ENCODE measurements at places on chromosomes 1 and 21.

GRCh38 chr1:231612393-231613089 is 14.0 kb upstream of the DISC1 start:
- peak; percentile 18 for DNase-seq

DNA sequence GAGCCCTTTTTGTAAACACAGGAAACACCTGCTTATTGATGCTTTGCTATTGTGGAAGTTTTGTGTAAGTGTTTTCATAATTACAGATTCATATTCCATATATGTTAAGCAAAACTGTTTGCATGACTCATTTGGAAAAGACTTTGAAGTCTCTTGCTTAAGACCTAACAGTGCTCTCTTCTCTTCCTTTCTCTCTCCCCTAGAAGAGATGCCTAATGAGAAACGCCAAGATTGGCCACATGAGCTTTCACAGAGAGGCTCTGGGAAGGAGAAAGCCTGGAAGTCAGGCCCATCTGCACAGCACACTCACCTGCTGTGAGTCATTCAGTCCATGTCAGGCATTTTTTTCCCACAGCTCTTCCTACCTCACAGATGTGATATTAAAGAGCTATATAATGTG is 101.6 kb upstream of the PALMD start:
- no peak for DNase-seq

GRCh38 chr21:33998809-33999208 is 74.6 kb upstream of the MRPS6 start:
- DNase-seq: no peak

- no peak for DNase-seq
Observed at GRCh38 chr1:233629305-233629935, 15.5 kb downstream of the KCNK1 start.

- no peak for DNase-seq
Observed at GRCh38 chr1:9825093-9826074, 1.6 kb upstream of the CLSTN1 start.

DNA sequence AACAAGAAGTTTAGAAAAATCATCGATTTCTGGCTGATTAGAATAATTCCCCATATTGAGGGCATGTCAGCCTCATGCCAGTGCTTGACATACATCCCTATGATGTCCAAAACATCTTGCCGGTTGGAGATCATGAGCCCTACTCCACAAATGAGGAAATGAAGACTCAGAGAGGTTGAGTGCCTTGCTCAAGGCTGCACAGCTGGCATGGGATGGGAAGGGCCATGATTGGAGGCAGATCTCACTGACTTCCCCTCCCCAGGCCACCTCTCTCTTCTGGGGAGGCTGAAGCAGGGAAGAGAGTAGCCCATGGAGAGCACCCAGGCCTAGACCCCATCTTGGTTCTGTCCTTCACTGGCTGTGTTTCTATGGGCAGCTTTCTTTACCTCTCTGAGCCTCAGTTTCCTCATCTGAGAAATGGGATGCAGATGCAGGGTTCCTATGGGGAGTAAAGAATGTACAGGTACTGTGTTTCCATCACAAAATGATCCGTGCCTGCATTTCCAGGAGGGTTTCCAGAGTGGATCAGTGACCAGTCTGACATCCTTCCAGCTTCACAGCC is 145.7 kb downstream of the SYF2 start:
- no peak for DNase-seq

- DNase-seq: no peak
Observed at GRCh38 chr1:203055161-203055799, 29.0 kb downstream of the PPFIA4 start.

DNA sequence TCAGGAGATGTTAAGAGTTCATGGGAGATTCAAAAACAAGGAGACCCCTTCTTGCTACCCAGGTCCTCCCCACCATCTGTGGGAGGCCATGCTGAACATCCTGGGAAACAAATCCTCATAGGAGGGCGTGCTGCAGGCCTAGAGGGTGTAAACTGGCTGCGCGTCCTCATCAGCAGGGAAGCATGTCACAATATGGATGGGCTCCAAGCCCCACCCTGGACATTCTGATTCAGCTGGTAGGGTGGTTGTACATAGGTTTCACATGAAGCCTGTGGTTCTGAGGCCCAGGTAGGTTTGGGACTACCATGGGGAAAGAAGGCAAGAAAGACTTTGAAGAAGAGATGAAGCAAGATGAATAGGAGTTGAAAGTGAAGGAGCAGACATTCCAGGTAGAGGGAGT is 44.6 kb upstream of the IFNLR1 start:
- DNase-seq: no peak

GRCh38 chr1:94032637-94033036 is 88.3 kb downstream of the ABCA4 start:
- DNase-seq: no peak

- DNase-seq: no peak
Observed at GRCh38 chr1:163656095-163656759, 334.5 kb downstream of the NUF2 start.

- no peak for DNase-seq
Observed at GRCh38 chr1:40224040-40224439, 23.7 kb upstream of the TMCO2 start.

GRCh38 chr21:41561701-41562100 is 53.7 kb upstream of the TMPRSS2 start:
- no peak for DNase-seq

DNA sequence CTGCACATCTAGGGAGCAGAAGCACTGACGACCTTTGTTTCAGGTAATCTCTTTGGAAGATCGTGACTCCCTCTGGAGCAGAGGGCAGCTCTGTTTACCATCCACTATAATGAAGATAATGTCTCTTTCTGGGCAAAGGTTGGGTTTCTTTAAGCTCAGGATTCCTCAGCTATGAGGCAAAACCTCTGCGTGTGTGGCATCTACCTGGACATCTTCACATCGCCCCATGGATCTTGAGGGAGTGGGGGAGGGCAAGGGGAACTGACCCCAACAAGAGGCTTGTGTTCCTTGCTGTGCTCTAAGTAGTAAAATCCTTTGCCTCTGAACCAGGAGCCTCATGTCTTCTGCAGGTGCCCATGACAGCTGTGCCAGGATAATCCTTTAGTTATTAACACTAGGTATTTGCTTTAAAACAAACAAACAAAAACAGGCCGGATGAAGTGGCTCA is 19.6 kb downstream of the SPATA45 start:
- DNase-seq: no peak

DNA sequence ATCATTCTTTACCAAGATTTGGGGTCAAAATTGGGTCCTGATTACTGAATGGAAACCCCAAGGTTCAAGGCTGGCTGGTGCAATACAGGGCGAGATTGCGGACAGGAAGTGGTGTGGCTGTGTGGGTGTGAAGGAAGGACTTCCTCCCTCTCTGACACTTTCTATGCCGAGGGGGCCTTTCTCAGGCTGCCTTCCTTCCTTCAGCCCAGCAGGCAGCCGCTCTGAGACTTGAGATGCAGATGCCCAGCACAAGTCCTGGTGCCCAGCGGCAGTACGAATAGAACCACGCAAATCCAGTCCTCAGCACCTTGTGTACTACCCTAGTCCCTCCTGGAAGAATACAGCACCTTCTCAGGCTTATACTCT is 16.3 kb downstream of the BATF3 start:
- peak; percentile 73 for DNase-seq

DNA sequence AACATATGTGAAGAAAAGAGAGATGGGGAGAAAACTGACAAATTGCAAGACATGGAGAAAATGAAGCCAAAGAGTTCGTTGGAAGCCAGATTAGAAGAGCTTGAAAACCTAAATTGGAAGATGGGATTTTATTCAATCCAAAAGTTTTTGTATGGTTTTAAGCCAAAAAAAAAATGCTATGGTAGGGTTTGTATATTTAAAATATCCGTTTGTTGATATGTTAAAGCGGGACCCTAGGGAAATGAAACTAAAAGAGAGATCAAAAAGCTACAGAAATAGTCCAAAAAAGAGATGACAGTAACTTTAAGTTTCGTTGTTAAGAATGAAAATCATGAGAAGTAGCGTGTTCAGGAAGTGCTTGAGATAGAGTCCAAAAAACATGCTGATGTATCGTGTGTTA is 617.7 kb upstream of the ADGRL2 start:
- DNase-seq: no peak

DNA sequence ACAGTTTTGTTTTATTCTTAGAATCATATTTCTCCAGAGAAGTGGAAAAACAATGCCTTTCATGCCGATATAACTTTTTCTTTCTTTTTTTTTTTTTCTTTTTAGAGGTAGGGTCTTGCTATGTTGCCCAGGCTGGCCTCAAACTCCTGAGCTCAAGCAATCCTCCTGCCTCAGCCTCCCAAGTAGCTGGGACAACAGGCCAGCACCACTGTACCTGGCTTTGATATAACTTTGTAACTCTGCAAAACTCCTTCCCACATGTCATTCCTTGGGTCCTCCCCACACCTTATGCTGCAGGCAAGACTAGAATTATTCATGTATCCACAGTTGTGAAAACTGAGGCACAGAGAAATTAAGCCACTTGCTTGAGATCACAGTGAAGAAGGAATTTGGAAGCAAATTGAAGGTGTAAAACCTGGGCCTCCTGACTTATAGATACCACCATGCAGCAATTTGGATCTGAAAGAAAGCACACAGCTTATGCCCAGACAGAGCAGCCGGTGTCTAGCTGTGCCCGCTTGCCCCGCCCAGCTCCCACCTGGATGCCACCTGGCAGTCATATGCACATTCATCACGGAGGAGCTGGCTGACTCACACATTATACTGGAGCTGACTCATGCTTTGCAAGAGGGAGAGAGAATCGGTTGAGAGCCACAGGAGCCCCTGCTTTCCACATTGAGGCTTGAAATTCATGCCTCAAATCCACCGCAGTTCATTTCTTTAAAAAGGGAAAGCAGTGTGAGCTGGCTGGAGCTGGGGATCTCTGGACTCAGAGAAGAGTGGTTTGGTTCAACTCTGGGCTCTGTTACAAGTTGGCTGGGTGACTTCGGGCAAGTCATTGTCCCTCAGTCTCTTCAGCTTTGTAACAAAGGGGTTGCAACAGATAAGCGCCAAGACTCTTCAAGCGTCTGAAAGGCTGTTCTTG is 8.3 kb upstream of the SLC2A1 start:
- DNase-seq: no peak

DNA sequence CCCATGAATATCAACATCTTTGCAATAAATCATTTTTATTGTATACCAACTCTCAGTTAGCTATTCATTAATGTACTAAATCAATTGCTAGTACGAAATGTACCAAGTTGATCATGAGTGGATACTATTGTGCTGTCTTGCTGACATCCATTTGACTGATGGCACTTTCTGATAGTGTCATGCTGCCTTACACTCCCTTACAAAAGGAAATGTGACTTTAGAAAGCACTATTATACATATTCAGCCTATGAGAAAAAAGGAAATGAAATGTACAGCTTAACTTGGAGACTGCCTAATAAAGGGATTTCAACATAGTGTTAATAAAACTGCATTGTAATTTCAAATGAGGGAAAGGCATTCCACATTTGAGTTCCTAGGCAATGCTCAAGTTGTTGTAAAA is 52.2 kb downstream of the PLA2G4A start:
- no peak for DNase-seq

DNA sequence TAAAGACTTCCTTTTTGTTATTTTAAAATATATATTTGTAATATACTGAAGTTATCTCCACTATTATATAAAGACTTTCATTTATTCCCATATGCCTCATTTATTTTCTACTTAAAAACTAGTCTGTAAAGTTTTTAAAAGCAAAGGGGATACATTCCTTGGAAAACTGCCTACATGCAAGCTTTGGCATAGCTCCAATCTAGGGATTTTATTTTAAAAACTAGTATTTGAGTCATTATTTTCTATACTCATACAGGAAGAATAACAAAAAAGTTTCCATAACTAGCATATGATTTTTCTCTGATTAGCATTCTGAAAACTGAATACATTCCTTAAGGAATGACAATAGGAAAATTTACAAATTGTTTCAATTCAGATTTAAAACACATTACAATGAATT is 88.9 kb downstream of the COL24A1 start:
- DNase-seq: no peak

DNA sequence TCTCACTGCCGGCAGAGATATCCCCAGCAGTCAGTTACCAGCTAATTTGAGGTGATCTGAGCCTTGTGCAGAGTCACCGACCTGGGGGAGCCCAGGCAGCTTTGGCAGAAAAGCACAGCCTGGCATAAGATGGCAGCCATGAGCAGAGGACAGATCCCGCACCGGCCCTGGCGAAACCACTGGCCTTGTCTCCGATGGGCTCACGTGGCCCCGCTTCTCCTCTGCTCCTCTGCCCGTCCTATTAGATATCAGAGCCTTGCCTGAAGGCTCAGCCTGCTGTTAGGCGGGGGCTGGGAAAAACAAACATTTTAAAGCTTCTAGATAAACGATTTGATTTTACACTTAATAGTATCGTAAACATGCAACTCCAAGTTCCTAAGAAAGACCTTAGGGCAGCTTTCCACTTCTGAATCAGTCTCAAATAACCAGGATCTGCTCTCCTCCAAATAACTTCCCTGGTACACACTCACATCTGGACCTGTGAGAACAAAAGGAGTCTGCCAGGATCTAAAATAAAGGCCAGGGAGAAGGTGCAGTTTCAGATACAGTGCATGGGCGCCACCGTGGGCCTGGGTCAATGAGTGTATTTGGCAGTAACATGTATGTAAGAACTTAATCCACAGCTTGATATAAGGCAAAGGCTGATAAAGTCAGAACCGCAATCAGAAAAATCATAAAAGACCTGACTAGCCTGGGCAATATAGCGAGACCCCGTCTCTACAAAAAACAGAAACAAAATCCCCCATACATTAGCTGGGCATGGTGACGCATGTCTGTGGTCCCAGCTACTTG is 10.0 kb downstream of the EDARADD start:
- no peak for DNase-seq

GRCh38 chr1:81351864-81352263 is 448.9 kb upstream of the ADGRL2 start:
- DNase-seq: no peak

DNA sequence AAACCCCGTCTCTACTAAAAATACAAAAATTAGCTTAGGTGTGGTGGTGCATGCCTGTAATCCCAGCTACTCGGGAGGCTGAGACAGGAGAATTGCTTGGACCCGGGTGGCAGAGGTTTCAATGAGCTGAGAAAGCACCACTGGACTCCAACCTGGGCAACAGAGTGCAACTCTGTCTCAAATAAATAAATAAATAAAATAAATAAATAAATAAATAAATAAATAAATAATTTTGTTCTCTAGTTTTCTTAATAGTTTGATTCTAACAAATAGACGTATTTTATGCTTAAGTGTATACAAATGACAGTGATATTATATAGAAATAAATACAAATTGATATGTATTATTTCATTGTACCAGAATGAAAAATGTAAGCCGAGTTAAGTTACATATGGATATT is 339.9 kb upstream of the OLFM3 start:
- no peak for DNase-seq

- no peak for DNase-seq
Observed at GRCh38 chr1:234324821-234325220, 48.4 kb upstream of the COA6 start.

DNA sequence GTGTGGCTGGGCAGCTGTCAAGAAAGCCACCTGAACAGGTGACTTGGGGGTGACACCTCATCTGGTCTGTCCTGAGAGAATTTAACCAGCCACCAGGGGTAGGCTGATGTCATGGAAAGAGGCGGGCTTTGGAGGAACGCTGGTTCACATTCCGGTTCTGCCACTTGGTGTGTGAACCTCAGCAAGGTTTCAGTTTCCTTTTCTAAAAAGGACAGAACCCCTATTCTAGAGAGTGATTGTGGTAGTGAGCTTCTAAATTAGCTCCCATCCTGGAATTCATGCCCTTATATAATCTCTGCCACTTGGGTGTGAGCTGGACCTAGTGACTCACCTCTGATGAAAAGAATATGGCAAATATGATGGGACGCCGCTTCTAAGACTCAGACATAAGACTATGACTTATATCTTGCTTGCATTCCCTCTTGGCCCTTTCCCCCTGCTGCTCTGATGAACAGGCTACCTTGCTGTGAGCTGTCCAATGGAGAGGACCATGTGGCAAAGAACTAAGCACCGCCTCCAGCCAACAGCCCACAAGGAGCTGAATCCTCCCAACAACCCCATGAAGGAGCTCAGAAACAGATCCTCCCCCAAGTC is 332.1 kb downstream of the RRAGC start:
- DNase-seq: peak; percentile 42

All from stimulated activated CD8-positive, alpha-beta memory T cell treated with anti-CD3 and anti-CD28 coated beads, Interleukin-2, amount 100 ng/mL, for 48 hours (primary cell).